ENCODE measurements at places on chromosomes 7 and 10.

GRCh38 chr7:54546081-54546985, 4.2 kb downstream of the VSTM2A start:
- no peak for DNase-seq

DNA sequence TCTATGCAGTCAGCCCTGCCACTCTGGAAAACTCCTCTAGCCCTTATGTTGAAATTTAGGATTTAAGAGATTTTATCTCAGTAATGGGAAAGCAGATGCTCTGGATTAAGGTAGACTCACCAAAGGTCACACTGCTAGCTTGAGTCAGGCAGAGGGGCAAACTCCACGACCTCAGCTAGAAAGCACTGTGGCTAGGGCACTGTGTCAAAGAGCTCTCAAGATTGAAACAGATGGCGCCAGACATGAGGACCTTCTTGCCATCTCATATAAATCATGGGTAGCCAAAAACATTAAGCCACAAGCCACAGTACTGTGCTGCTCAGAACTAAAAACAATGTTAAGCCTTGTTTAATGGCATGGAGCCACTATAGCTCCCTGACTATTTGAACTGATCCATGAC, 188.7 kb downstream of the DNAJC1 start:
- DNase-seq: no peak

DNA sequence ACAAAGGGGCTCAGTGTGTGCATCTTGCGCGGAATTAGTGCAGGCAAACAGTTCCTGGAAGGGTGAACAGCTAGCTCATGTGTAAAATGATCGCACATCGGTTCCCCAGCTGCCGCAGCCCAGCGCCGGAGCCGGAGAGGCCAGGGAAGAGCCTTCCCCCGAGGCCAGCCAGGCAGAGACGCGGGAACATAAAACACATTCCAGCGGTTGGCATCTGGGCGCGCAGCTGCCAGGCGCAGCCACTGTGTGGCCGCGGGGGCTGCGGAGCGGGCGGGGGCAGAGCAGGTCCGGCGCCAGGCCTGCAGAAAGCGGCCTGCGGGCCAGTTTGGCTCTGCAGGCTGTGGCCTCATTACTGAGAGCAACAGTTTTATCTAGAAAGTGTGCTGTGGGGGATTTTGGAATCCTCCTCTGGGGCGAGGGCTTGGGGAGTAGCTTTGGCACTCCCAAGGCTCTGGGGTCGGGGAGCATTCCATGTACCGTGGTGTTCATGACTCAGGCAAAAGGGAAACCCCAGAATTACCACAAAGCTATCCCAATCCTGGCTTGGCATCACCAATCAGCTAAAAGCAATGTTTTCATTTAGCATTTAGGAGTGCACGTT, 74.3 kb downstream of the SAMD9 start:
- peak; percentile 81 for DNase-seq

DNA sequence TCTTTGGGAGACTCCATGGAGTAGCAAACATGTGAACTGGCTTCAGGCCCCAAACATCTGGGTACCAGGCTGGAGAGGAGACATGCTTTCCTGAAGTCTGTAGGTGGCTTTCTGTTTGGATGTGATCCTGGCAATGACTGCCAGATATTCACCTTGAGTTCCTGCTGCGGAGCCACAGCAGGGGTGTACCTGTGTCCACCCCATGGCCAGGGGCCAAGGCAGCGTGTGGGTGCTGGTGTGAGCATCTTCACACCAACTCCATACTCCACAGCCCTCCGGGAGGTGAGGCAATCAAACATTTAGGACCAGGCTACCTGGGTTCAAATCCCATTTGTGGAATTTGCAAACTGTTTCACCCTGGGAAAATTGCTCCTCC, 113.0 kb downstream of the ADCY1 start:
- DNase-seq: no peak

DNA sequence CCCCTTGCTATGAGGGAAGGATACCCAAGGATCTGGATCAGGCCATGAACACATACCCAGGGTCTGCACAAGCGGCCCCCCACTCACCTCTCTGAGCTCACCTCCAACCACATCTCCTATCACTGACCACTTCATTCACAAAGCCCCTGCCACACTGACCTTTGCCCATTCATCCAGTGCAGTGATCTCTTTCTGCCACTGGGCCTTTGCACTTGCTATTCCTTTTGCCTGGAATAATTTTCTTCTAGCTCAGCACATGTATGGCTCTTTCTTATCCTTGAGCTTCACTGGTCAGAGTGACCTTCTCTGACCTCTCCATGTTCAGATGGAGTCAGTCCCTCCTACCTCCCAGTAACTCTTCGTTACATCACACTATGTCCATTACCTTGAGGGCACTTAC, 48.3 kb downstream of the ADRA2A start:
- no peak for DNase-seq

DNA sequence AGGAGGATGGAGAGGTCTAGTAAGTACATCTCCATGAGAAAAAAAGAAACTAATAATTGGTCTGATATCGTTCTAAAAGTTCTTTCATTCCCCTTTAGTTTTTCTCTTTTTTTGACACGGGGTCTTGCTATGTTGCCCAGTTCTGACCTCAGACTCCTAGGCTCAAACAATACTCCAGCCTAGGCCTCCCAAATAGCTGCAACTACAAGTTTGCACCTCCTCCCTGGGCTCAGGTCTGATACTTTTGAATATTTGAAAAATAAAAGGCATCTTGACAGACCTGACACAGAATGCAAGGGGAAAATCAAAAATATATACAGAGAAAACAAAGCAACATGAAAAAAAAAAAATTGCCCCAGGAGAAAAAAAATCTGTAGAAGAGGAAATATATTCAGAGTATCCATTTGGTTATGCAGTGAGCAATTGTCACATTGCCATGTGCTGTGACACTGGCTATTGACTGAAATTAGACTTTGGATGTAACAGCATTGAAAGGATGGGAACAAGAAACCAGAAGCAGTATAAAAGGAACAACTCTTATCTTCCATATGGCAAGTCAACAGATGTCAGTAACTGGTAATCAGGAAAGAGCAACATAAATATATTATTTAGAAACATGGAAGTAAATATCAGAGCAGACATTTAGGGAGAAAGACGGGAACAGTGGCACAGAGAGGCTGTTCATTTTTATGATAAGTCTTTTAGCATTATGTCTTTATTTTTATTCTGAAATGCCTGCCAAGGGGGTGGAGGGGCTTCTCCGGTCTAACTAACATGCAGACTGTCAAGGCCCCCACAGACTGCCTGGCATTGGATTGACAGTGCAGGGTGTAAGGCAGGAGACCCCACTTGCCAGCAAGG, 408.4 kb downstream of the PARD3 start:
- no peak for DNase-seq

DNA sequence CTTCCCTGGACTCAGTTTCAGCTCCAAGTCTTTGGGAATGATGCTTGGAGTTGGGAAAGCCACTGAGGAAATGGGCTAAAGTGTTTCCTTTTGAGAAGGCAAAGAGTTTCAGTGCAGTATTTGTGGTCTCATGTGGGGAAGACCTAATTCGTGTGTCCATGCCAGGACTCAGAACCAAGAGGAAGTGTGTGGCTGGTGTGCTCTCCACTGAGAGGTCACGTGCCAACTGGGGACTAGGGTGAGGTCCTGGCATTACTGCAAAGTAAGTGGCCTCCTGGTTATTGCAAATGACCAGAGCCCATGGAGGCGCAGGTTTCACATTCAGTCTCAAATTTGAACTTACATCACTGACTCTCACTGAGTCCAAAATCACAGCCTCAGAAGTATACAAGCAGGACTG, 48.6 kb upstream of the ITPRID1 start:
- DNase-seq: no peak

DNA sequence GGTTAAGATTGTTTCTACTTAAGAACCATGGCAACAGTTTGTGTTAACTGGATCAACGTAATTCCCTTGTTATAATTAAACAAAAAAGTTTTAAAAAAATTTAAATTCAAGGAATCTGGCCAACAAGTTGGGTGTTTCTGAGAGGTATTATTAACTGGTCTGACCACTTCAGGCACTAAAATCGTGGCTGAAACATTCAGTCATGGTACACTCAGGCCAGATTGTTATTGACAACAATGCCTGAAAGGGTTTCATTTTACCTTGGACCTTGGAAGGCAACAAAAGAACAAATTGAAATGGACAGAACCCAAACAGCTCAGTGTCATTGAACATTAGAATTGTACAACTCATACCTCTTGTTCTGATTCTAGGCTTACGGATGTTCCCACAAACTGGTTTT, 103.3 kb upstream of the ARMC3 start:
- no peak for DNase-seq

DNA sequence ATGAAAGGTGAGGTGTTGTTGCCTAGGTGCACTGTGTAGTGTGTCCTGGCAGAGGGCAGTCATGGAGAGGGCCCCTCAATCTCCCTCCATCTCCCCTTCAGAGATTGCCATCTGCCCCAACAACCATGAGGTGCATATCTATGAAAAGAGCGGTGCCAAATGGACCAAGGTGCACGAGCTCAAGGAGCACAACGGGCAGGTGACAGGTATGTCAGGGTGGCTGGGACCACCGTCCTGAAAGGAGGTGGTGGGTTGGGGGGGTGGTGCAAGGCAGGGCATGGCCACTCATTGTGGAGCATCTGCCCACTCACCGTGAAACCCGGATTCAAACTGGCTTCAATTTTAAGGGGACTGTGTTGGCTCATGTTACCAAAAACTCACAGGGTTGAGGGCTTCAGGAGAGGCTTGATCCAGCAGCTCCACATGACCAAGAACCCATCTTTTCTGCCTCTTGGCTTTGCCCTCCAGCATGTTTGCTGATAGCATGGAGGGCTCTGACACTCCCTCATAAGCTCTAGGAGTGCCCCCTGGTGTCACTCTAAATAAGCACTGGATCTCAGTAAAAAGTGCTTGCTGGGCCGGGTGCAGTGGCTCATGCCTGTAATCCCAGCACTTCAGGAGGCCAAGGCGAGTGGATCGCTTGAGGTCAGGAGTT, 12.2 kb downstream of the ARPC1B start:
- no peak for DNase-seq

DNA sequence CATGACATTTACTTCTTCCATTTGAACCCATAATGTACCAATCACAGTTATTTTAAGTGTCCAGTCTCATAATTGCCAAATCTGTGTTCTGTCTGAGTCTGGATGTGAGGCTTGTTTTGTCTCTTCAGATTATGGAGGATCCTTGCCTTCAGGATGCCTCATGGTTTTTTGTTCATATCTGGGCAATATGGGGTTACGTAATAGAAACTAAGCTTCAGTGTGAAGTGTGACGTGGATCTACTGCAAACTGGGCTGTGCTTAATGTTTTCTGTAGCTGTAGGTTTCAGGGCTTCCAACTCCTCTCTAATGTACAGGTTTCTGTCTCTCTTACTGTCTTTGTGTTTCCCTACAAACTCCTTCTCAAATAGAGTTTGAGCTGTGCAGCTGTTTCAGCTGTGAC, 223.7 kb upstream of the ADARB2 start:
- DNase-seq: no peak

GRCh38 chr10:1346201-1346600, 290.0 kb downstream of the WDR37 start:
- DNase-seq: no peak

DNA sequence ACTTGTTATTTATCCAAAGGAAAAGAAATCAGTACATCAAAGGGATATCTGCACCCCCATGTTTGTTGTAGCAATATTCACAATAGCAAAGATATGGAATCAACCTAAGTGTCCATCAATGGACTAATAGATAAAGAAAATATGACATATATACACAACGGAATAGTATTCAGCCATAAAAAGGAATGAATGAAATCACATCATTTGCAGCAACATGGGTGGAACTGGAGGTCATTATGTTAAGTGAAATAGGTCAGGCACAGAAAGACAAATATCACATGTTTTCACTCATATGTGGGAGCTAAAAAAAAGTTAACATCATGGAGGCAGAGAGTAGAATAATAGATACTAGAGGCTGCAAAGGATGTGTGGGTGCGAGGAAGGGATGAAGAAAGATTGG, 25.0 kb upstream of the KAT6B start:
- DNase-seq: no peak

- DNase-seq: peak; percentile 76
Observed at GRCh38 chr7:36034020-36034419, 119.0 kb upstream of the EEPD1 start.

- DNase-seq: no peak
Observed at GRCh38 chr7:150947241-150947745, 30.8 kb downstream of the KCNH2 start.

- DNase-seq: no peak
Observed at GRCh38 chr10:117470733-117471132, 71.8 kb upstream of the EMX2 start.

- no peak for DNase-seq
Observed at GRCh38 chr7:28556025-28556424, 143.7 kb downstream of the CREB5 start.

DNA sequence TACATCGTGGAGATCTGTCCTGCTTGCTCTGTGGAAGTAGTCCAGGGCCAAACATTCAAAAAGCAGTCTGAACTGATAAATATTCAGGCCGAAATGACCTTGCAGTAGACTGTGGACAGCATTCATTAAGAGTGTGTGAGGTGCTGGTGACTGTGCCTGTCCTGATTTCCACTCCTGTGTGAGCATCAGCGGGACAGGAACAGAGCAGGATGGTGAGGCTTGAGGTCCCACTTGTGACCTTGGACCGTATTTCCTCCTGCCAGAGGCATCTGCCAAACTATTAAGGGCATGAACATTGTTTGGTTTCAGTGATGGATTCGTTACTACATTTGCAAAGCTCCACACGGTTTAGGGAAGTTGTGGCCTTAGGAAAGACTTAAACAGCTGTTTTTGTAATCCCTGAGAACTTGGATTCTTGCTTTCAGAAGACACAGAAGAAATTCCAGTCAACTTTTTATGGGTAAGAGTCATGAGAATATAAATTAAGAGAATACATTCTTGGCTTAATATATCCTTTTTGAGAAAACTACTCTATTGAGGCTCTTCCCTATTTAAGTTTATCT, 32.8 kb downstream of the CCNY start:
- no peak for DNase-seq

DNA sequence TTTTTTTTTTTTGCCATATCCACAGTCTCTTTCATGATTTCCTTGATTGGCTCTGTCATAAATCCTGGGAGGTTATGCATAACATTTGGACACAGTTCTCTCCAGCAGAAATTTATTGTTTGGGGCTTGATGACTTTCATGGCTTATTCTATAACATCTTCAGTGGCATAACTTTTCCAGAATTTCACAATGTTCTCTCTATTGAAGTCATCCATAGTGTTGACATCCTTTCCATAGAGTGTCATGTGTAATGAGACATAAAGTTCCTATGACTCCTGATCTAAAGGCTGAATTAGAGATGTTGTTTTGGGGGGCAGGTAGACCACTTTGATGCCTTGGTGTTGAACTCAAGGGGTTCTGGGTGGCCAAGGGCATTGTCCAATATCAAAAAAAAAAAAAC, 36.7 kb upstream of the STK17A start:
- DNase-seq: no peak

GRCh38 chr7:17038160-17038782, 156.5 kb upstream of the AGR3 start:
- no peak for DNase-seq

GRCh38 chr10:30247704-30248103, 101.4 kb downstream of the MTPAP start:
- DNase-seq: no peak

Measured in HS-5 (cell line).